Skin of body (tissue), 3 donors: ENCODE measurements at places on chromosomes 11 and 22.

DNA sequence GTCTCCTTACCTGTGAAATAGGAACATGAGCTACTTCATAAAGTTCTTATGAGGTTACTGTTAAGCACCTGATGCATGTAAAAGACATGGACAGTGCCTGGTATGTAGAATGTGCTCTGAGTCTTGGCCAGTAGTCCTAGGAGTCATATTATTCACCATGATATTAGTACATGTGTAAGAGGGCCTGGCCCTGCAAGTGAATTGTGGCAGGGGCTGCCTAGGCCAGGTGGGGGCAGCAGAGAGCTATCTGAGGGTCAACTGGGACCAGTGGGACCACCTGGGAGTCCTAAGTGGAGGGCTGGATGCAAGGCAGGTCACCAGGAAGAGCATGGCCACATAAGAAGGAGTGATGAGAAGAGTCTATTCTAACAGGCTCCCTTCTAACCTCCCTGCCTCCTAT, 529.5 kb downstream of the SOX6 start:
- DNase-seq, result no peak

- DNase-seq, result no peak
Measured at GRCh38 chr11:27383645-27384044, 20.6 kb upstream of the CCDC34 start.

DNA sequence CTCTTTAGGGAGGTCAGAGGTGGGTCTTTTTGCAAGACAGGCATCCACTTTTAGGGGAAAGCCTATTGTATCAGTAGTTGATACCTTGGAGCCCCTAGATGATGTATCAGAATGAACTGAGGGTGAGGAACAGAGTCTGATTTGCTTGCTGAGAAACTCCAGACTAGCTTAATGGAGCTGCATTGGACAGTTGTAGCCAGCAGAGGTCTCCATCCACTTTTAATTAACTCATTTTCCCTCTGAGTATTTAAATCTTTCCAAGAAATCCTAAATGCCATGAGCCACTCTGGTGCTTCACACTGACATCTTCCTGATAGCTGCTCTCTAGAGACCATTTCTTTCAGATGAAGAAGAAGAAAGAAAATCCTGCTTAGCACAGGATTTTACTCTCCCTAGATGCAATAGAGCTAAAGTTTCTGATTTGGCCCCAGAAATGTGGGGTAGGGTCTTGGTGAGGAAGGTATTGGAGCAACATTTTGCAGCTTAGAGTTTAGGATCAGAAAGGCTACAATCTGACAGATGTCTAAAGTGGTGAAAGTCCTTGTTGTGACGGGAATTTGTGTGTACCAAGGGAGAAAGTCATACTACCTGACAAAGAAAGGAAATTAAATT, 38.0 kb downstream of the EXT2 start:
- peak; percentile 70 for DNase-seq

DNA sequence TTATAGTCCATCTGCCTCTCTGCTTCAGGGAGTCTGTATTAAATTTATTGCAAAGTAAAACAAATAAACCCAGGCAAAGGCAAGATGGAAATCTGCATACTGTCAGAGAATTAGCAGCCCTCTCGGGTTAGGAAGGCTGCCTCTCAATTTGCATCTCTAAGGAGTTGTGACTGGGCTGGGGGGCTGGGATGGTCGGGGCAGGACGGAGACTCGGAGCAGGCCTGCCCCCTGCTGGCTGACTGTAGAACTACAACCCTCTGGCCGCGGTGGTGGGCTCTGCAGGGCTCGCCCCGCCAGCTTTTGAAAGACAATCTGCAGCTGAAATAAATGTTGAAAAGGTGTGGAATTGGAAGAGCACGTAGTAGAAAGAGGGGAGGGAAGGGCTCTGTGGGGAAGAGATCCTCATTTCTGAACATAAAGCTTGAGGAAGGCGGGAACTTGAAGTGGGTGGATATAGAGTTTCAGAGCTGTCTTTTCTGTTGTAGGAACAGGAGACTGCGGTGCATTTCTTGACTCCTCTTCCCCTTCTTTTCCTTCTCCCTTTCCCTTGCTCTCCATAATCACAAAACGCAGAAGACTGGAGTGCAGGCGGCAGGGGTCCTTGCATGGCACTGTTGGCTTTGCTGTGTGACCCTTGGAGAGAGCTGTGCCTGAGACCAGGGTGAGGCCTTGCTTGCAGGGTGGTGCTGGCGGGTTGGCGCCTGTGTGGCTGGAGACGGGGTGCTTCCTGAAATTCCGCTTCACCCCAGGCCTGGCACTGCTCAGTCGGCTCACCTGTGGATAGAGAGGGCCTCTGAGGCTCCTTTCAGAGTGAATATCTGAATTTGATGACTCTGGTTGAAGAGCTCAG, 22.6 kb upstream of the PKNOX2 start:
- DNase-seq, result no peak
